ENCODE measurements at places on chromosomes 12 and 14. TPM values are rescaled to one million over a fixed set of nuclear protein-coding genes. Genes with fewer than 3 reads are reported as not detected.

DNA sequence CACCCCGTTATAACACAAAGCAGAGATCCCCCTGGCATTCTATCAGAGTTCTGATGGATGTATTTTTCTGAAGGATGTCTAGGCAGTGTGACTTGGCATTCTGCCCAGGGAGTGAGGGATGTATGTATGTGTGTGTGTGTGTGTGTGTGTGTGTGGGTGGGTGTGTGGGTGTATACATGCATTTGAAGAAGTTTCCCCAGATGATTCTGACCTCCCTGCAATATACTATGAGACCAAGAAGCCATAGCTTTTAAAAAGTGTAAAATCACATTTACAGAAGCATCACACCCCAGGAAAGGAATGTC lies 59.7 kb upstream of the NAP1L1 start:
- DNase-seq = no peak

DNA sequence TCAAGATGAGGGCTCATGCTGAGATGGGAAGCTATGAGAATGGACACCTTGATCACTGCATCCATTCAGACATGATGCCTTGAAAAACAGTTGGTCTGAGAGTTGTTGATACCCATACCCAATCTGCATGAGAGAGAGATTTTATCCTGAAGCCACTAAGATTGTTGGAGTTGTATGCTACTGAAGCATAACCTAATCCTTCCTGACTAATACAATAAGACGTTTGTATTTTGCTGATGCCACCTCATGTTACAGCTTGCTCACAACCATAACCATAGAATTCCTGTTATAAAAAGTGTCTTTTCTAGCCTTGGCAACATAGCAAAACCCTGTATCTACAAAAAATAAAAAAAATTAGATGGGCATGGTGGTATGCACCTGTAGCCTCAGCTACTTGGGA lies 12.7 kb upstream of the SERPINA1 start:
- DNase-seq = no peak

DNA sequence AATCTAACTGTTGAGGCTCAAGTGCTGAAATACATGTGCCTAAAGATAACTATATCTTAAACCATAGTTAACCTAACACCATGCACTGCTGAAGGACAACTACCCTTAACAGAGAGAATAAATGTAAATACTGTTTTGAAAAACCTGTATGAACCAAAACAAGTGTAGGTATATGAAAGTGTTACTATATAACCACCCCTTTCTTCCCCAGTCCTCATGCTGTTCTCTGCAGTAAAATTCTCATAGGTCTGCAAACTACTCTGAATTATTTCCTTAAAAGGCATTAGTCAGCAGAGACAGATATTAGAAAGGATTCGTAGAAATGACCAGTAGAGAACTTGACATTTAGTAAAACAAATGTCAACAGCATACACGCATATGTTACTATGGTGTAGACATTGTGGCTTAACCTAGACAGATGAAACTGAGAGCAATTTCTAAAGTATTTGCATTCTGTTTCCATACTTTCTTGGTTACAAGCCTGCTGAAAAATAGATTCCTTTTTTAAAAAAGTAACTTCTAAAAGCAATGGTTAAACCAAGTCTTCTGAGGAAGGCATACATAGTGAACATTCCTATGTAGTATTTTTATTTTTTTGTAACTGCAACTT lies 13.9 kb downstream of the CSRP2 start:
- DNase-seq = no peak

DNA sequence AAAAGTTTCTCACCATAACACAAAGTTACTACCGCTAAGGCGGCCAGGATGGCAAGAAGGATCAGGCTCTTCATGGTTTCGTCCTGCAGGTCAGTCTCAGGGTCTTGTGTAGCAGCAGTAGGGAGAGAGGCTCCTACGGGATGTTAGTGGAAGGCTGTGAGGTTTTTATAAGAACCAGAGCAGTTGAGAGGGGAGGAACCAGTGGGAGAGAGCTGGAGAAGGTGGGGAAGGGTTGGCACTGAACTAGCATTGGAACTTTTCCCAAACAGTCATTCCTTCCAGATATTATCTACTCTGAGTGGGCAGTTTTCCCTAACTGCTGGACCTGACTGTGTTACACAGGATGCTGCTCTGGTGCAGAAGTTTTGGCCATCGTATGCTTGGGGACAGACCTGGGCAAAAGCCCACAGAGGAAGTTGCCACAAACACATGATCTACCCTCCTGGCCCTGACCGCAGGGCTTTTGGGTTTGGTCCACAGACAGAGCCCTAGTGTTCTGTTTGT lies at the start of gene MGP:
Gene MGP, minus strand, starts transcription at position 137 of the 504 bp plus-strand sequence. Its CDS starts 63 bp downstream, at position 74.
- DNase-seq = no peak

DNA sequence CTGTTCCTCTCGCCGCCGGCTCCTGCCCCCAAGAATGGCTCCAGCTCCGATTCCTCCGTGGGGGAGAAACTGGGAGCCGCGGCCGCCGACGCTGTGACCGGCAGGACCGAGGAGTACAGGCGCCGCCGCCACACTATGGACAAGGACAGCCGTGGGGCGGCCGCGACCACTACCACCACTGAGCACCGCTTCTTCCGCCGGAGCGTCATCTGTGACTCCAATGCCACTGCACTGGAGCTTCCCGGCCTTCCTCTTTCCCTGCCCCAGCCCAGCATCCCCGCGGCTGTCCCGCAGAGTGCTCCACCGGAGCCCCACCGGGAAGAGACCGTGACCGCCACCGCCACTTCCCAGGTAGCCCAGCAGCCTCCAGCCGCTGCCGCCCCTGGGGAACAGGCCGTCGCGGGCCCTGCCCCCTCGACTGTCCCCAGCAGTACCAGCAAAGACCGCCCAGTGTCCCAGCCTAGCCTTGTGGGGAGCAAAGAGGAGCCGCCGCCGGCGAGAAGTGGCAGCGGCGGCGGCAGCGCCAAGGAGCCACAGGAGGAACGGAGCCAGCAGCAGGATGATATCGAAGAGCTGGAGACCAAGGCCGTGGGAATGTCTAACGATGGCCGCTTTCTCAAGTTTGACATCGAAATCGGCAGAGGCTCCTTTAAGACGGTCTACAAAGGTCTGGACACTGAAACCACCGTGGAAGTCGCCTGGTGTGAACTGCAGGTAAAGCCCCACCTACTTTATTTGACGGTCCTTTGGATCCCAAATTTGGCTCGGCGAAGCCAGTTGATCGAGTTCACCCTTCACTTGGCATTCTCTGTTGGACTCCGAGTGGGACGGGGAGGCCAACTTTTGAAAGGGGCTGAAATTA lies 1.5 kb downstream of the WNK1 start:
- peak; percentile 80 for DNase-seq

GRCh38 chr12:30169839-30170591 lies 386.3 kb upstream of the TMTC1 start:
- DNase-seq = peak; percentile 64

The POLE gene
- 23.5 TPM for total RNA-seq

Measured in upper lobe of right lung (tissue), 1 donor.